CD8-positive, alpha-beta T cell (primary cell): ENCODE measurements at places on chromosomes 5 and 9.

DNA sequence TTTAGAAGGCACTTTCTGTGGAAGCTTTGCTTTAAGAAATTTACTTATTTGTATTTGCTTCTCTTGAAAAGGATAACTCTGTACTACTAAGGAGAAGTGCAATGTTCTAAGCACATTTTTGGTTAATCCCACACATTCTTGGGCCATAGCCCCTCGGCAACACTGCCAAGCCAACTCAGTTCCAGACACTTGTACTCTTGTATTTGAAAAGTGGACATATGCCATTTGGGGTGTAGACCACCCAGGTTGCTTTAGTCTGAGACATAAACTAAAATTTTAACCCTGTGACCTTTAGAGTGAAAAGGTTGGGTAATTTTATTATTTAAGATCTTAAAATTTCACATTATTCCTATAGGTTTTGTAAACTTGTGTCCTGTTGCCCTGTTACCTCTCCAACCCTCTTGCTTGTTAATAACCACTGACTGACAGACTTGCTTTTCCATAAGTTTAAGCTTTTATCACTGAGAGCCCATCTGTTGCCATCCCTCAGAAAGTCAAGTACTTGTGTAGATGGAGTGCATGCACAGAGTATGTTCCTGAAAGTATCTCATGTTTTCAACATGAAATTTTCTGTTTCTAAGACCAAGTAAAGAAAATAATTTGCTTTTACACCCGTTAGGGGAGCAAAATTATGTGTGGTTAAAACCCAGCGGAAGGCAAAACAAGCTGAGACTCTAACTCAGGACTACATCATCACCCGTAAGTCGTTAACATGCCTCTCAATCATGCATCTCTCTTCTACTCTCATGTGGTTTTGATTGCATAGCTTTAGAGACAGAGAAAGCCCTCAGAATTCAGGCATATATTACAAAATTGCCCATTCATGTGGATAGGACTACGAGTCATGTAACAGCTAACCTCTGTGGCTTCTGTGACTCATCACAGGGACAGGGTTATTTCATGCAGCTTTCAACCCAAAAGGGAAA is 117.3 kb downstream of the GDNF start:
- DNase-seq = peak; percentile 5

DNA sequence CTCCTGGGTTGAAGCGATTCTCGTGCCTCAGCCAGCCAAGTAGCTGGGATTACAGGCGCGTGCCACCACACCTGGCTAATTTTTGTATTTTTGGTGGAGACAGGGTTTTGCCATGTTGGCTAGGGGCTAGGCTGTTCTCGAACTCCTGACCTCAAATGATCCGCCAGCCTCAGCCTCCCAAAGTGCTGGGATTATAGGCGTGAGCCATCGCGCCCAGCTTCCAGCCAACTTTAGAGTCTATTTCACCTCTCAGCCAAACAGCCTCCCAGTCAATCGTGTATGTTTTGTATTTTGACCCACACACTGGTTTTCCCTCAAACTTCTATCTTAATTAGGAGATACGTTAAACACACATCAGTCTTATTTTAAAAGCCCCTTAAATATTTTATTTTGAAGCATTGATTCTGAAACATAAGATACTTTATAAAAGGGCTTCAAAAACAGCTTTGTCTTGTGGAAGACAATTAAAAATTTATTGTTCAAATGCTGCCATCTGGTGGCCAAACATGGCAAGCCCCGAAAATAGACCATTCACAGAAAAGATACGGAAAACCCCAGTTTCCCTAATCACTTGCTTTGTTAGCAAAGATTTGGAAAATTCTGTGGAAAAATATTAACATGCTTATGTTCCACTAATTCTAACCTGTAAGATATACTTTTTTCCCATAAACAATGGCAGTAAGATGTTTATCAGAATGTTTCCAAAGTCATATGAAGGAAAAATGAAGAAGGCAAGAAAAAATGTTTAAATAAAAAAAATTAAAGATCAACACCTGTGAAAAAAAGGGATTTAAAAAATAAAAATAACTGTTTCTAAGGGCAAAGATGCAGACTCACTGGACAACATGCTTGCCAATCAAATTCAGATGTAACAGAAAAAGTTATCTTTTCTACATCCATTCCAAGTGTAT is 33.1 kb downstream of the APTX start:
- DNase-seq = peak; percentile 62

- DNase-seq = no peak
Measured at GRCh38 chr9:27408001-27408400, 111.1 kb upstream of the EQTN start.

DNA sequence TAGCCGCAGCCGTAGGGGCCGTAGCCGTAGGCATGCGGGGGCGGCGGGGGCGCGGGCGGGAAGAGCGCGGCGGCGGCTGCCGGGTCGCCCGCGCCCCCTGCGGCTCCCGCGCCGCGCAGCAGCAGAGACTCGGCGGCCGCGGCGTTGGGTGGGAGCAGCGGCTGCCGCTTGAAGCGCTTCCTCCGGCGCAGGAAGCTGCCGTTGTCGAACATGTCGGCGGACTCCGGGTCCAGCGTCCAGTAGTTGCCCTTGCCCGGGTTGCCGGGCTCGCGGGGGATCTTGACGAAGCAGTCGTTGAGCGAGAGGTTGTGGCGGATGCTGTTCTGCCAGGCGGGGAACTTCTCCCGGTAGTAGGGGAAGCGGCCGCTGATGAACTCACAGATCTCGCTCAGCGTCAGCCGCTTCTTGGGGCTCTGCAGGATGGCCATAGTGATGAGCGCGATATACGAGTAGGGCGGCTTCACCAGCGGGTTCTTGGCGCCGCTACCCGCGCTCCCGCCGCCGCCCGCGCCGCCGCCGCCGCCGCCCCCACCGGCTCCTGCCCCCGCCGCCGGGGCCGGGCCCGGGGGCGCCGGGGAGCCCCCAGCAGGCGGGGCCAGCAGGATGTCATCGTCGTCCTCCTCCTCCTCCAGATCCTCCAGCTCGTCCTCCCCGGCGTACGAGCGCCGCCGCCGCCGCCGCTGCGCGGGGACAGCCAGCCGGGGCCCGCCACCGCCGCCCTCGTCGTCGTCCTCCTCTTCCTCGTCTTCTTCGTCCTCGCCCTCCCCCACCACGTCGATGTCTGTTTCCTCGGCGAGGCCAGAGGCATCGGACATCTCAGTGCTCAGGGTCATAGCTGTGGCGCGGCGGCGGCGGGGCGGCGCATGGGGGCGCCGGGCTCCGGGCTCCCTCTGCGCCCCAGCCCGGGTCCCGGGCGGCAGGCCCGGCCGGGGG is 781 bp downstream of the FOXD1 start:
- DNase-seq = peak; percentile 61

DNA sequence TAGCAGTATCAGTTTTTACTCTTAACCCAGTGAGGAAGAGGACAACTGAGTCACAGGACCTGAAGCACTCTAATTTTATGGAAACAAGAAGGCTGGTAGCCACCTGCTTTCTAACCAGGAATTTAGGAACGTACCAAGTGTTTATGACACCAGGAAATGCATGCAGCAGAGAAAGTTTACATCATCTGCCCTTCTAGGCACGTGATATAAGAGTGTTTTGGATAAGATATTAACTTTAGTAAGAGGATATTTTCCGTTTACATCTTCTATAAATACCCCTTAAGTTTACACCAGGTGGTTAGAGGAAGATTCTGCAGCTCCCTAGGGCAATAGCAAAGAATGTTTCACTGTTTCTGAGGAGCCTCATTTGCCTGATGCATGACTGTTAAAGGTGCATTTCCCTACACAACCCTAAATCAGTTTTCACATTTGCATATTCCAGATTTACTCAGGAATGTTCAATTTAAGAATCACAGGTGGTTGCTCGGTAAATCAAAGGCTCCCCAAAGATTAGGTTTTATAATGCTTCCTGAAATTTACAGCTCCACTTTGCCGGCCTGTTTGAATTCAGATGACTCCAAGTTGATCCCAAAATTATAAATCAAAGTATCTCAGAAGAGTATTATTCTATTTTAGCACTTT is 1.8 kb downstream of the TSC1 start:
- DNase-seq = no peak

- DNase-seq = no peak
Measured at GRCh38 chr9:22954964-22955363, 508.3 kb downstream of the DMRTA1 start.

- DNase-seq = no peak
Measured at GRCh38 chr5:142411656-142412425, 87.0 kb upstream of the SPRY4 start.

- DNase-seq = no peak
Measured at GRCh38 chr5:87368601-87369000, 44.1 kb downstream of the CCNH start.

GRCh38 chr5:118857700-118858099 is 130.6 kb downstream of the DTWD2 start:
- no peak for DNase-seq

DNA sequence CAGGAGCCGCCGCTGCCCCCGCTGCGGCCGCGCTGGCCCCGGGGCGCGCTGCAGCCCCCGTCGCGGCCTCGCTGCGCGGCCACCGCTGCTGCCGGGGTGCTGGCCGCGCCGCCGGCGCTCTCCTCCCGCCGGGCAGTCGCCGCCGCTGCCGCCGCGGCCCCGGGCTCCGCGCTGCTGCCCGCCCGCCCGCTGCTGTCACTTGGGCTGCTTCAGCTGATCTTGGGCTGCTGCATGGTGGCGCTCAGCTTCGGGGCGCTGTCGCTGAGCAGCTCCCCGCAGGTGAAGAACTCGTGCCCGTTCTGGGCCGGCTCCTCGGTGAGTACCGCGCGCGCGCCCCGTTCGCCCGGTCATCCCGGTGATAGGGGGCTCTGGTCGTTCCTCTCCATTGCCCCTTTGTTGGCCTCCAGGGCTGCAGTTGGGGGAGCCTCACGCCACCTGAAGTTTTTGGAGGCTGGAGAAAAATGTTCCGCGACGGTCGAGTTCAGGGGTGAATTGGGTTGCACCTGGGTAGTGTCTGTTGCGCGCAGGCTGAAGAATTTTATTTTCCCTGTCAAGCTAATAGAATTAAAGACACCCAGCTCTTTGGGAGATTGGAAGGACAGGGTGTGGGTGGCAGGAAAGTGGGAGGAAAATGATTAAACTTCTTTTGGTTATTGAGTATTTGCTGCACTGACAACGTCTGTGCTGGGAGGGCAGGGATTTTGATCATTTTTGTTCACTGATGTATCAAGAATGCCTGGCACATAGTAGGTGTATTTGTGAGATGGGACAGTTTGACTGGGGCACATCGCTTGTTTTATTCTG is 596 bp downstream of the ENTREP1 start:
- DNase-seq = no peak

- no peak for DNase-seq
Measured at GRCh38 chr5:36950586-36951457, 74.3 kb downstream of the NIPBL start.

GRCh38 chr5:74294231-74294705 is 346.3 kb downstream of the ENC1 start:
- DNase-seq = no peak

DNA sequence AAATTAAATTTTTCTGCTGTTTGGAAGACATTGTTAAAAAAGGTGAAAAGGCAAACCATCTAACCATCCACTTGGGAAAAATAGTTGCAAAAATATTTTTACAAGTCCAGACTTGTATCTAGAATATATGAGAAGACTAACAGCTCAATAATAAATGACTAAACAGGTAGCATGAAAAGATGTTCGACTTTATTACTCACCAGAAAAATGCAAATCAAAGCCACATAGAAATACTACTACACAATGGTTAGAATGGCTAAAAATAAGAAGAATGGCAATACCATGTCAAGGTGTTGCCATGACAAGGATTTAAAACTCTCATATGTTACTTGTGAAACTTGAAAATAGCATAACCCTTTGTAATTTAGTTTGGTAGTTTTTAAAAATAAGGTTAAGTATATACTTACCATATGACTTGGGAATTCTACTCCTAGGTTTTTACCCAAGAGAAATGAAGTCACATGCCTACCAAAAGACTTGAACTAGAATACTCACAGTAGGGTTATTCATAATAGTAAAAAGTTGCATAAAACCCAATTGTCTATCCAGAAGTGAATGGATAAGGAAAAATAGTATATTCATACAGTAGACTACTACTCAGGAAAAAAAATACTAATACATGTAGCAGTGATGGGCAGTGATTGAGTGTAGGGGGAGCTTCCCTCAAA is 93.8 kb downstream of the VPS13A start:
- DNase-seq = no peak

GRCh38 chr9:136031741-136032730 is 63.1 kb downstream of the NACC2 start:
- DNase-seq = no peak

DNA sequence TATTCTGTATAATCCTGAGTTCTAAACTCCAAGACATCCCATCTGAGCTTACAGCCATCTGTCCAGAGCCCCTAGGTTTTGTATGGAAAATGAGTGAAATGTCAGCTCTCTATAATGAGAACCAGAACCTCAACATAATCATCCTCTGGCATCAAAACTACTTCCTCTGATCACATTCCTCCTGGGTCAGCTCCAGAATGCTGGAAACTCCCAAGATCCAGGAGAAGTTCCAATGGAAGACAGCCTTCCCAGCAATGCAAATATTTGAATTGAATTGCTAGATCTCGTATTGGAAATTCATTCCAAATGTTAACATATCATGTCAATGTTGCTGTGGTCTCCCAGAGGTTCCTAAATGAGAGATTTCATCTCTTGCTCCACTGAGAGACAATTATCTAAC is 23.8 kb downstream of the C9 start:
- DNase-seq = no peak

DNA sequence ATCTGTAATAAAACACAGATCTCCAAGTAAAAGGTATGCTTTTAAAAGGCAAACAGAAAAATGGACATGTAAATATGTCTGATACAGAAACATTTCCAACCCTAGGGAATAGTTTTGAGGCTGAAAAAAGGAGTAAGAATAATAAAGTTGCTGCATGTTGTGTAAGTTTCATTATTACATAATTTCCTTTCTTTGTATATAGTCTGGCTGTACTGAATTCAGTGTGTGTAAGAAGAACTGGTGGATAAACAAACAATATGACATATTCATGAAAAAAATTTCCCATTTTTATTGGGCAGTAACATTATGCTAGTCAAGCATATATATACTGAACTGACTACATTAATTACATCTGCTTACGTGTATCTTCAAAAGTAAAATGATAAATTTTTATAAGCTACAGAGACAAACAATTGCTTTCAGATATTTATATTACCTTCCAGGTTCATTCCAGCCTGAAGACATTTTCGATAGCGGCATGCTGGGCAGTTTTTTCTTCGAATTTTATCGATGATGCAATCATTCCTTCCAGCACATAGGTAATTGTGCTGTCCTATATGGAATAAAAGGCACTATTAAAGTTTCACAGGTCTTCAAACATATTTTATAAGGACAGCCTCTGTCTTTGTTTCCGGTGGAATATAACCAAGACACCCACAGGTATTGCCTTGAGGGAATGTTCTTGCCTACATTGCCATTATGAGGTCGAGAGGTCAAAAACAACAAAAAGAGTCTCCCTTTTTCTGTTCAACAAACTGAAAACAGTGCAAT is 93.6 kb downstream of the NR3C1 start:
- DNase-seq = no peak

GRCh38 chr9:124353811-124354274 is 61.4 kb downstream of the PSMB7 start:
- no peak for DNase-seq

DNA sequence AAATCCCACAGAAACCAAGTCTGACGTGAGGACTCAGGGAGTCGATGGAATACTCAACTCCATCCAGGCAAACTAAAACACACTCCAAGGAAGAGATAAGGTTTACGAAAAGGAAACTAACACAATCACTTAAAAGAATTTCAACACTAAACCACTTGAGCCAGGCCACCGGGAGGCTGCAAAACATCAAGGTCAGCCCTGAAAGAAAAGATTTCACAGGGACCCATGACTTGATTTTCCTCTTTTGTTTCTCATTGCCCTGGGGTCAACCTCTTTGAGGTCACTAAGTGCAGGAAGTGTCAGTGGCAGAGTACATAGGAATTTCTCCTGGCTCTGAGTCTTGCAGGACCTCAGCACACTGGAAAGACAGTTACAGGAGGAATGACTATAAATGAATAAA is 77.8 kb upstream of the TARS1 start:
- DNase-seq = no peak
